Activated T-helper 9 cell treated with anti-CD3 and anti-CD28 coated beads, Interleukin-2, amount 50 U/mL, for 16 hours (primary cell): ENCODE measurements at places on chromosomes 16 and 17.
A peak's percentile ranks its signal among the peaks of the same experiment; 100 is the strongest.

- no peak for DNase-seq
Measured at GRCh38 chr16:81615833-81616232, 163.3 kb upstream of the PLCG2 start.

GRCh38 chr17:81387100-81388090 is 7.9 kb upstream of the BAHCC1 start:
- DNase-seq, result no peak

DNA sequence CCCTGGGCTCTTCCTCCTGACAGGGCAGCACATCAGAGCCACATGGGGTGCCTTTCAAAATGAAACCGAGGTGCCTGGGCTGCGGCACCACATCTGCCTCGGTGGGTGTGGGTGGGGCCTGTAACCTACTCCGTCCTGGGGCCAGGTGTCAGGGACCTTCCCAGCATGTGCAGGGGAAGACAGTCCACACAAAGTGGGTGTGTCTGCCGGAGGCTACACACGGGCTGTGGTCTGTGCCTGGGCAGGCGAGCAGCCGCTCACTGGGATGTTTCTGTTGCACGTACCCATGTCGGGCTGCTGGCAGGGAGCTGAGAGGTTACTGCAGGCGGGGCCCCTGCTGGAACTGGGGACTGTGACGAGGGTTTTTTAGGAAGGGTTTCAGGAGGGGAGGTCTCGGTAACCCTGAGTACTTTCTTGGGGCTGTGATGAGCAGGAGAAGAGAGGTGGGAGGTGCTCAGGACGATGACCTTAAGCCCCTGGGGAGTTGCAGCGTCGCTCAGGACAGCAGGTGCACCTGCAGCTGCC is 351.2 kb downstream of the SEC14L1 start:
- no peak for DNase-seq

DNA sequence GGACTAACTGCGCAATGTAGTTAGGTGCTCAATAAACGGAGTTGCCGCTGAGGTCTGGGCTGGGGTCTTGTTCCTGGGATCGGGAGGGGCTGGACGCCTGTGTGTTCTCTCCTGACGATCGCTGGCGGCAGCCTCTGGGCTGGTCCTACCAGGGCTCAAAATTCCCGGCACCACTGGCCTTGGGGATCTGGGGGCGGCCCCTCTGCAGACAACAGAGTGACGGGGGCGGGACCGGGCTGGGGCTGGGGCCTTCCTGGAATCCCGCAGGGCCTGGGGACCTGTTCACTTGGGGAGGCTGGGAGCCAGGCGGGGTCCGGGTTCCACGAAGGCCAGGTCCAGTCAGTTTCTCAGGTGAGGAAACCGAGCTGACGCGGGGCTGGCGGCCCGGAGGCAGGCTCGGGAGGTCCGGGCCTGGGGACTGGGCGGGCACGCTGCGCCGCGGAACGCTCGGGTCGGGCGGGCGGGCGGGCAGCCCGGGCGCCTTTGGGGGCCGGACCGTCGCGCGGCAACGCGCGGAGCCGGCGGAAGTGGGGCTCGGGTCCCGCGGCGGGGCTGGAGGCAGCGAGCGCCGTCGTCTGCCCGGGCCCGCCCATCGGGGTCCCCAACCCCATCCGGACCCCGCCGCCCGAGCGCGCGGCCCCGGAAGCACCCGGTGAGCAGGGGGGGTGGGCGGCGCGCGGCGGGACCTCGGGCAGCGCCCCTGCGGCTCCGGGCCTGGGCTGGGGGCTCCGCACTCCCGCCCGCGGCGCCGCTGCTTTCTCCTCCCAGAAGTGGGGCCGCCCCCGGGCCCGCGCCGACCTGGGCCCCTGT is at the start of gene PIGQ:
Gene PIGQ, plus strand, starts transcription at position 524 of the 810 bp plus-strand sequence. CDS start 4,107 bp downstream, outside the sequence.
- DNase-seq, result peak; percentile 52

DNA sequence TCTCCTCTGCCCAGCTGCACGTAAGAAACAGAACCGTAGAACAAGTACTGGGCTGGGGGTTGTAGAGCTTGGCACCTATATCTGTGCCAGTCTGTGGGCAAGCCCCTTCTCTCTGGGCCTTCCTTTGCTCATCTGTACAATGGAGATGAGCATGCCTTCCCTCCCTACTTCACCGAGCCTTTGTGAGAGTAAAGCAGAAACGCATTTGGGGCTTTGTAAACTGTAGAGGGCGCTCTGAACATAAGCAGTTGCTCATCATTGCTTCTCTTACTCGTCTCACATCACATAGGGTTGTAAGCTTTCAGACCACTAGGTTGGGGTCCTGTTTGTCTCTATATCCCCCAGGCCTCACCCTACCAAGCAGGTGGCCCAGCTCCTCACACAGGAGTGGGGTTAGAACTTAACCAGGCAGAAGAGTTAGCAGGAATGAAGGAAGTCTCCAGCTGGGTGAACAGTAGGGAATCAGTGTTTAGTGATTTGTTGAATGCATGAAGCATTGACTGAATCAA is 15.1 kb downstream of the SAMD14 start:
- DNase-seq, result no peak

GRCh38 chr16:13291591-13292333 is 390.4 kb downstream of the SHISA9 start:
- DNase-seq, result no peak

- no peak for DNase-seq
Measured at GRCh38 chr16:84404936-84405639, 36.8 kb downstream of the ATP2C2 start.

GRCh38 chr16:57624806-57625500 is 3.5 kb upstream of the ADGRG1 start:
- DNase-seq, result no peak

DNA sequence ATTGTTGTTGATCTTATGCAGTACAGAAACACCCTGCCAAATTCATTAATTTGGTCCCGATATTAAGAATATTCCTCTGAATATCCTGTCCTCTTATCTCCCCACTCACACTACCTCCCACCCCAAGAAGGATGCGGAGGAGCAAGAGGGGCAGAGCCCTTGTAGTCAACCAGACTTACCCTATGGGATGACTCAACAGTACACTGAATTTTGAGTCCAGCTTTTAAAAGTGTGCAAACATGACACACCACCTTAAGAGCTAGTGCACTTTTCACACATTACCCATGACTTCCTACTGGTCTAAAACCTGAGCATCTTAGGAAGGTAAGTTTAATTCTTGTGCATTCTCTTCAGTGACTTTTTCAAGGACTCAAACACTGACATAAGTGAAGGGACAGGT is 9.5 kb downstream of the USP22 start:
- DNase-seq, result no peak

DNA sequence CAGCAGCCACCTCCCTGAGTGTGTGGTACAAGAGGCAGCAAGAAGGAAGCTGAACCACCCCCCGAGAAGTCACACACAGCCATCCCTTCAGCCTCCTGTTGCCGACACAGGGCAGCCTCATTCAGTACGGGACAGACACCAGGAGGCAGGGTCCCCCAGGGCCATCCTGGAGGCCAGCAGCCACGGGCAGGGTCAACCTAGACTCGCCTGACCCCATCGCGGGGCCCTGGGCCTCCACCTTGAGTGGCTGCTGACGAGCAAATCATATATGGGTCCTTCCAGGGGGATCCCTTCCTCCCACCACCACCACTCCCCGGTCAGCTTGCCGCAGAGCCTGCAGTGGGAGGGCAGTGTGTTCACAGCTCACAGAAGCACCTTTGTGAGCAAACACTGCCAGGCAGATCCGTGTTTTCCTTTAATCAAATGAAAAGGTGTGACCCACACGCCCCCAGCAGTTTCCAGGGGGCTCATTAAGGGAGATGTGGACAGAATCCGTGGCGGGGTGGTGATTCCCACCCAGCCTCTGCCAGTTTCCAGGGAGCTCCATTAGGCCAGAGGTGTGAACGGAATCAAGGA is 5.6 kb upstream of the ACSF3 start:
- no peak for DNase-seq

- DNase-seq, result no peak
Measured at GRCh38 chr16:21950782-21951521, 2.2 kb upstream of the UQCRC2 start.

DNA sequence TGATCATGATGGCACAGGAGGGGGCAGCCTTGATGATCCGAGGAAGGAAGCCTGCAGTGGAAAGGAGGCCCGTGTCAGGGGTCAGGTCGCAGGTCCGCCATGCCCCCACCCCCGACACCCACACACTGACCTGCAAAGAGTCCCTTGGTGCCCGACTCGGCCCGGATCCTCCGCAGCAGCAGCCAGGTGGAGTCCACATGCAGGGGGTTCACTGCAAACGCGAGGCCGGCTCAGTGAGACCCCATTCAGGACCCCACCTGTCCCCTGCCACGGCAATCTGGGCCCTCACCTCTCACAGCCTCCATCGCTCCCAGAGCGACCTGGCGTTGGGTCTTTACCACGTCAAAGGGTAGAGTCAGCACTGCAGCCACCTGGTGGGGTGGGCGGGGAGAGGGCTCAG is 4.6 kb downstream of the SLC25A39 start:
- DNase-seq, result no peak

GRCh38 chr17:19645734-19646201 is 2.8 kb upstream of the ALDH3A2 start:
- DNase-seq, result peak; percentile 9

GRCh38 chr16:1108299-1109252 is 12.5 kb upstream of the C1QTNF8 start:
- DNase-seq, result no peak
